ENCODE measurements at places on chromosomes 2 and 18.

GRCh38 chr2:121356058-121356640 lies 71.1 kb upstream of the TFCP2L1 start:
- DNase-seq: no peak

- no peak for DNase-seq
Observed at GRCh38 chr2:146579147-146579930, 1265.5 kb upstream of the ACVR2A start.

DNA sequence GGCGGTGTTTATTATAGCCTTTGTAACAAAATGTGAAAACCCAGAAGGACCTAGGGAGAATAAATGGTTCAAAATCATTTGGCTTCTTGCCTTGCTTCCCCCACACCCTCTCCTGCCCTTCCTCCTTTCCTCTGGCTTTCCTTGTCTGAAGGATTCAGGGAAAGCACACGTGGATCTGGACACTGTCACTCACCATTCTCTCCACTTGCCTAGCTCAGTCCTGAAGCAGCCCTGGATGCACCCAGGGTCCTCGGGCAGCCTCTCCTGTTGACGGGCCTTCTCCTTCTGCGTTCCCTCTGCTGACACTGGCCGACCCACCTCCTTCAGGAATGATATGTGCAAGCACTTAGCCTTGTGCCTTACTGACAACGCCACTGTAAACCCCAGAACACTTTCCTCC lies 68.4 kb downstream of the FAM210A start:
- DNase-seq: no peak

- DNase-seq: no peak
Observed at GRCh38 chr2:29215739-29216608, 100.8 kb downstream of the CLIP4 start.

GRCh38 chr18:9206421-9206820 lies 69.8 kb downstream of the ANKRD12 start:
- DNase-seq: no peak

- DNase-seq: no peak
Observed at GRCh38 chr2:74878551-74878950, 44.6 kb downstream of the HK2 start.

Data from activated CD8-positive, alpha-beta memory T cell treated with anti-CD3 and anti-CD28 coated beads for 1 hour (primary cell).